ENCODE measurements at places on chromosomes 2 and 18. TPM values are rescaled to one million over a fixed set of nuclear protein-coding genes. Genes with fewer than 3 reads are reported as not detected.
A peak's percentile ranks its signal among the peaks of the same experiment; 100 is the strongest.

GRCh38 chr18:8721716-8722115, 16.4 kb downstream of the MTCL1 start:
- no peak for DNase-seq

- DNase-seq, result peak; percentile 70
These were observed 4.4 kb downstream of the NFATC1 start for GRCh38 chr18:79400091-79400590.

GRCh38 chr18:35029103-35029502, 12.1 kb upstream of the MAPRE2 start:
- no peak for DNase-seq

DNA sequence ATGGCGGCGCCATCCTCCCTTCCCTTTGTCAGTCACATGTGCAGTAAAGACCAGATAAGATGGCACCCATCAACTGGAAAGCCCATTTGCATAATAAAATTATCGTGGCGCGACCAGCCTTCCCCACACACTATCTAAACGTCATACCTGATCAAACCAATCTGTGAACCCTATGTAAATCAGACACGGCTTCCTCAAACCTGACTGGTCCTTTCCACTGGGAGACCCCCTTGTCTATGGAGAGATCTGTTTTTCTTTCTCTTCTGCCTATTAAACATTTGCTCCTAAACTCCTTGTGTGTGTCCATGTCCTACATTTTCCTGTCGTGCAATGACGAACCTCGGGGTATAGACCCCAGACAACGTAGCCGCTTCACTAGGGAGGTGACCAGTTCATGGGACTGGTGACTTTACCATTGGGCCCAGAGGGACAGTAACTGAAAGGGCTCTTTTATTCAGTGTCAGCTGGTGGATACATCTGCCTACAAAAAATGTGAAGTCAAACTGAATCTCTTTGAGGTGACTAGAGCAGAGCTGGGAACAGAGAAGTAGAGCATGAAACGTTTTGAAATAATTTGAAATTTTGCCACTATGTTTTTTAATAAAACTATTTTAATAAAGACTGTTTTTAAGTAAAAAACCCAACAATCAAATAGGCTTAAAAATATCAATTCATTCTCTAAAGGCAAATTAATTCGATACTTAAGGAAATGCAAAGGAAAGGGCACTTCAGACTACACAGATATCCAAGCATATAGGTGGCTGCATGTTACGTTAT, 87.5 kb downstream of the SOCS6 start:
- no peak for DNase-seq

Gene SLC4A3
- 0.47 TPM for total RNA-seq

Gene CERS6
- 13.6 TPM for total RNA-seq
